ENCODE measurements at places on chromosomes 4 and X.

GRCh38 chrX:13894888-13895565 lies 78.1 kb upstream of the GPM6B start:
- DNase-seq: no peak

DNA sequence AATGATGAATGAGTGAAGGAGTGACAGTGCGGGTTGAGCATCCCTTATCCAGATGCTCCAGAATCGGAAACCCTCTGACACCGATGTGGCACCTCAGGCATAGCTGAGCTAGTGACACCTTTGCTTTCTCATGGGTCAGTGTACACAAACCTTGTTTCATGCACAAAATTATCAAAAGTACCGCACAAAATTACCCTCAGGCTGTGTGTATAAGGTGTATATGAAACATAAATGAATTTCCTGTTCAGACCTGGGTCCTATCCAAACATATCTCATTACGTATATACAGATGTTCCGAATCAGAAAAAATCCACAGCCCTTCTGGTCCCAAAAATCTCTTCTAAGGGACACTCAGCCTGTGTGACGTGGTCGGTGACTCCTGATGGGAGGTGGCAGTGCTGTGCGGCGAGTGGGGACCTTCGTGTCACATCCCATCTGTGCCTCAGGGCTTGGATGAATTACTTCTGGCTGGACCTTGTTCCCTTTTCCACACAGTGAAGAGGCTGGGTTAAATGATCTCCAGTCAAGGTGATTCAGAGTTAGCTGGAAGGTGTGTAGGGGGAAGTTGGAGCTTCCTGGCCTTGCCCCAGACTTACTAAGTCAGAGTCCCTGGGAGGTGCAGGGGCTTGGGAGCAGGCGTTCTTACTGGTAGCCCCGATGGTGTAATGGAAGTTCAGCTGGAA lies 18.8 kb downstream of the RGS12 start:
- DNase-seq: peak; percentile 9

- no peak for DNase-seq
Observed at GRCh38 chr4:8241211-8241779, 28.3 kb upstream of the HTRA3 start.

DNA sequence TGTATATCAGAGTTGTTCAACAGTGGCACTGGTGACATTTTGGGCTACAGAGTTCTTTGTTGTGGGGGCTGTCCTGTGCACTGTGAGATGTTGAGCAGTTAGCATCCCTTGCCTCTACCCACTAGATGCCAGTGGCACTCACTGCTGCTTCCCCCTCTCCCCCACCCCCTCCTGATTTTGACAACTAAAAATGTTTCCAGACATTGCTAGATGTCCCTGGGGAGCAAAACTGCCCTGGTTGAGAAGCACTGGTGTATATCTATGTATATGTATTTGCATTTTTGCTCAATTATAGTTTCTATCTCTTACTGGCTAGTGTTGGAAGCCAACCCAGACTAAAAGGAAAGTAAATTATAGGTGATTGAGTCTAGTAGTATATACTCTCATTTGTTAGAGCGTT lies 2.4 kb downstream of the TMEM131L start:
- DNase-seq: no peak

- no peak for DNase-seq
Observed at GRCh38 chr4:54719378-54719777, 61.6 kb downstream of the KIT start.

All from activated T-cell treated with anti-CD3 and anti-CD28 coated beads, Interleukin-2, amount 50 U/mL, for 24 hours (primary cell).